ENCODE measurements at places on chromosomes 3 and 15. TPM values are rescaled to one million over a fixed set of nuclear protein-coding genes. Genes with fewer than 3 reads are reported as not detected.

GRCh38 chr3:119695480-119695879 is 7.3 kb upstream of the CFAP91 start:
- no peaks in the 10 kb centered on the region for H3K36me3 ChIP-seq
- H3K4me3 ChIP-seq: no peak overlapping the region
- no peaks in the 10 kb centered on the region for H3K4me1 ChIP-seq
- H3K27me3 ChIP-seq: no peaks in the 10 kb centered on the region
- DNase-seq: no peak

DNA sequence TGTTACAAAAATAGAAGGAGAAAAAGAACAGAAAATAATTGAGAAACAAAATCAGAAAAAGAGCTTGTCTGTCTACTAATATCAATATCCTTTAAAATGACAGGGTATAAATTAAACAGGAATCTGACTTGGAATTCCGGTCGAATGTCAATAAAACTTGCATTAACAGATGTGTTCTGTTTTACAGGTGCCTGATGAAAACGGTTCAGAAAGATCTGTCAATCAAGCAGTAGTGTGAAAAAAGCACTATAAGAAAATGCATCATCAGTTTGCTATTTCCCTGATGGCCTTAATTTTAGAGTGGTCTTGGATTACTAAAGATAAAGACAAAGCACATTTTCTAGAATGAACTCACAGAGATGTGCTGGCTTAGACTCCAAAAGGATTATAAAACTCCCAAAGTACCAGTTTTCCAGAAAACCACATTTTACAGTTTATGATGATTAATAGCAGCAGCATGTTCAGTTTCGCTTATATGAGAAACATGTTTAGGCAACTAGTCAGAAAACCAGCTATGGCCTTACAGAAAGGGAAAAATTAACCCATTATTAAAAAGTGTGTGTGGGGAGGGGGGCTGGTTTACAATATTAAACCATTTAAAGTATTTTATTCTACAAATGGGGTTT is 8.2 kb upstream of the C3orf38 start:
- H3K36me3 ChIP-seq: no peaks in the 10 kb centered on the region
- H3K27me3 ChIP-seq: no peaks in the 10 kb centered on the region

GRCh38 chr15:69780374-69780773 is 317.3 kb downstream of the TLE3 start:
- DNase-seq: no peak
- H3K4me3 ChIP-seq: no peak overlapping the region
- H3K27ac ChIP-seq: no peak overlapping the region
- H3K4me1 ChIP-seq: no peaks in the 10 kb centered on the region
- no peaks in the 10 kb centered on the region for H3K36me3 ChIP-seq

DNA sequence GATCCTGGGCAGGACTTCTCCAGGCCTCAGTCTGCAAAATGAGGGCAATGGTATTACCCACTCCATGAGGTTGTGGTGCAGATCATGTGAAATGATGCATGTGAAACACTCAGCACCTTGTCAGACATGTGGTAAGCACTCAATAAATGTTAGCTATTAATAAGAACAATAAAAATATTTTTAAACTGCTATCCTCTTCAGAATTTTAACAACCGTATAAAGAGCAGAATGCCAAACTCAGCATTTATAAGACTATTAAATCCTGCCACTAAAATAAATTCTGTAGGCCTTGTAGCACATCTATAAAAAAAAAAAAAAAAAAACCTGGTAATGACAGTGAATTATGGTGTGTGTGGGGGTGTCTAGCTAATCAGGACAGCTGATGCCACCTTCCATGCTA is 213.9 kb upstream of the UMPS start:
- DNase-seq: no peak
- H3K27ac ChIP-seq: no peak overlapping the region
- no peak overlapping the region for H3K4me3 ChIP-seq
- H3K4me1 ChIP-seq: no peaks in the 10 kb centered on the region
- no peaks in the 10 kb centered on the region for H3K36me3 ChIP-seq

DNA sequence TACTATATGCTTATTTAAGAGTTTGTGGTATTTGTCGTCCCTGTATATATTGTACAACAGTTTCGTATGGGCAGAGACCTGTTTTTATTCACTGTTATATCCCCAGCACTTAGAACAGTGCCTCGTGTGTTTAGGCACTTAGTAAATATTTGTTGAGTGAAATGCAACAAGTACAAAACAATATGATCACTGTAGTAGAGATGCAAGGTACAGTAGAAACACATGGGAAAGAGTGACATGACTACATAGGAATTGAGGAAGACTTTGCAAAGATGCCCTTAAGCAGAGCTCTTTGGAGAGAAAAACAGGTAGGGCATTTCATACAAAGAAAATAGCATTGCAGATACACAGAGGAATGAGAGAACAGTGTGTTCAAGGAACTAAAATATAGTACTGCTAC is 18.3 kb downstream of the RASA2 start:
- no peak overlapping the region for H3K27ac ChIP-seq
- no peak overlapping the region for H3K4me3 ChIP-seq
- no peaks in the 10 kb centered on the region for H3K36me3 ChIP-seq
- DNase-seq: no peak

GRCh38 chr15:50854601-50855490 is 53.6 kb upstream of the AP4E1 start:
- H3K27ac ChIP-seq: no peak overlapping the region
- no peaks in the 10 kb centered on the region for H3K36me3 ChIP-seq
- H3K4me3 ChIP-seq: no peak overlapping the region
- DNase-seq: no peak
- peaks cover 17% of the 10 kb centered on the region for H3K4me1 ChIP-seq
- H3K27me3 ChIP-seq: no peaks in the 10 kb centered on the region

GRCh38 chr3:69881051-69881450 is 118.5 kb upstream of the SAMMSON start:
- no peak overlapping the region for H3K4me3 ChIP-seq
- no peak overlapping the region for H3K27ac ChIP-seq
- H3K36me3 ChIP-seq: no peaks in the 10 kb centered on the region
- H3K27me3 ChIP-seq: no peaks in the 10 kb centered on the region
- no peaks in the 10 kb centered on the region for H3K4me1 ChIP-seq

- H3K4me3 ChIP-seq: no peak overlapping the region
- no peak overlapping the region for H3K27ac ChIP-seq
- H3K36me3 ChIP-seq: no peaks in the 10 kb centered on the region
- no peaks in the 10 kb centered on the region for H3K27me3 ChIP-seq
- no peaks in the 10 kb centered on the region for H3K4me1 ChIP-seq
- no peak for DNase-seq
These were observed 30.6 kb upstream of the GPR160 start for GRCh38 chr3:170007031-170007663.

- peak; percentile 76 for DNase-seq
- H3K4me3 ChIP-seq: no peak overlapping the region
- no peaks in the 10 kb centered on the region for H3K27me3 ChIP-seq
These were observed 30.6 kb upstream of the SLC6A6 start for GRCh38 chr3:14371573-14372474.

GRCh38 chr3:40242638-40243037 is 66.9 kb upstream of the EIF1B start:
- H3K36me3 ChIP-seq: no peaks in the 10 kb centered on the region
- DNase-seq: no peak
- no peaks in the 10 kb centered on the region for H3K27me3 ChIP-seq

DNA sequence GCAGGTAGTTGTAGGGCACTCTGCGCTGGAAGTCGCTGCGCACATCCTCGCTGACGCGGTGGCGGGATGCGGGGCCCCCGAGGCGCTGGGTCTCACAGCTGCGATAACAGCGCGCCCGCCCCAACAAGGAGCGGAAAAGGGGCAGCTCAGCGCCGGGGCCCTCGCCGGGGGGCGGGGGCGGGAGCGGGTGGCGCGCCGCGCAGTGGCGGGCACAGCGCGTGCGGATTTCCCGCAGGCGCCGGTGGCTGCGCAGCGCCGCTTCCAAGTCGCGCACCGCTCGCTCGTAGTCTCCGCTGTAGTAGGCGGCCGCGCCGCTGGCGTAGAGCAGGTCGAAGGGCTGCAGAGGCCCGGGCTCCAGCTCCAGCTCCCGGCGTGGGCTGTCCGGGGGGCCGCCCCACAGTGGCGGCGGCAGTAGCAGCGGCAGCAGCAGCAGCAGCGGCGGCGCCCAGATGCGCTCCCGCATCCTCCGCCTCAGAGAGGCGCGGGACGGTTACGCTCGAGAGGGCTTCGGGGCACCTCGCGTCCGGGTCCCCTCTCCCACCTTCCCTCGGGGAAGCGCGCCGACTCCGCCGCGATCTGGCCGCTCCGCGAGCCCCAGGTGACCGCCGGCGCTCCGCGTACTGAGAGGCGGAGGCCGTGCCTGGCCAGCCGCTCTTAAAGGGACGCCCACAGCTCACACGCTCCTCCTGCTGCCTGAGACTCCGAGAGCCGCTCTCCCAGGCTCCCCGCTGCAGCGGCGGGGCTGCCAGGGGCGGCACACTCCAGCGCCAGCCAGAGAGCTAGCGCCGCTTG is at the start of gene P3H2:
Gene P3H2, minus strand, starts transcription at position 629 of the 792 bp plus-strand sequence. Its CDS starts 166 bp downstream, at position 463.
- no peaks in the 10 kb centered on the region for H3K27me3 ChIP-seq
- peaks cover 22% of the 10 kb centered on the region for H3K4me1 ChIP-seq
- peak; percentile 94 for DNase-seq
- H3K36me3 ChIP-seq: no peaks in the 10 kb centered on the region
- H3K27ac ChIP-seq: peak within 1 kb of the TSS; percentile 89
- peak within 1 kb of the TSS; percentile 96 for H3K4me3 ChIP-seq

DNA sequence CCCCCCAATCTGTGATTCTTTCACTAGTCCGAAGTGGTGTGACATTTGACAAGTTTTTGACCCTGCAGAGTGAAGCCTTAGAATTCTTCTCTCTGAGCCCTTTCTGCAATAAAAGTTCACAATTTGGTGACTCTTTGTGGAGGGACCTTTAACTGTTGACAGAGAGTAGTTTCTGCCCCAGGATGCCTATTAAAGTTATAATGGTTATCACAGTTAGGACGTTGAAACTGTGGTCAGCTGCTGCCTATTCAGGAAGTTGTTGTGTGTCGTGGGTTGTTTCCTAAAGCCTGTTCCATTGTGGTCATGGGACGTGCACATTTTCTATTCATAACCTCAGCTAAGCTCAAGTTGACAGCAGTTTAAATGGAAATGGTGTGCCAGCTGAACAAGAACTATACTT is 274.5 kb downstream of the NEK10 start:
- H3K27me3 ChIP-seq: no peaks in the 10 kb centered on the region
- no peaks in the 10 kb centered on the region for H3K4me1 ChIP-seq
- no peak overlapping the region for H3K4me3 ChIP-seq
- H3K36me3 ChIP-seq: no peaks in the 10 kb centered on the region
- H3K27ac ChIP-seq: no peak overlapping the region

DNA sequence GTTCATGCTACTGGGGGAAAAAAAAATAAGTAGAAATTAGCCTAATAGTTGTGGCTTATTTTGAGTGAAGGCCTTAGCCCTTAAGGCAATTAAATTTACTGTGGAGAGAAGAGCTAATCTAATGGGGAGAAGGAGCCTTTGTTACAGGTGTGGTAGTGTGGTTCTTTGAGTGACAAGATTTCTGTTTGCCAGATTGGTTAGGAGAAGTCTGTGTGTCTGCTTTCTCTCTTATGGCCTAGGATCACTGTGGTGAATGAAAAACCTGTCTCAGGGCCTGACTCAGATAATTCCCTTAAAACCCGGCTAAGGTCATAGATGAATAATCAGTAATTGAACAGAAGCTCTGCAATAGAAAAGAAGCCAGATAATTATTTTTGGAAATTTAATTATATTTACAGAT is 27.0 kb downstream of the OPA1 start:
- DNase-seq: no peak
- H3K4me1 ChIP-seq: no peaks in the 10 kb centered on the region
- no peak overlapping the region for H3K27ac ChIP-seq
- H3K36me3 ChIP-seq: peaks cover 4% of the 10 kb centered on the region

DNA sequence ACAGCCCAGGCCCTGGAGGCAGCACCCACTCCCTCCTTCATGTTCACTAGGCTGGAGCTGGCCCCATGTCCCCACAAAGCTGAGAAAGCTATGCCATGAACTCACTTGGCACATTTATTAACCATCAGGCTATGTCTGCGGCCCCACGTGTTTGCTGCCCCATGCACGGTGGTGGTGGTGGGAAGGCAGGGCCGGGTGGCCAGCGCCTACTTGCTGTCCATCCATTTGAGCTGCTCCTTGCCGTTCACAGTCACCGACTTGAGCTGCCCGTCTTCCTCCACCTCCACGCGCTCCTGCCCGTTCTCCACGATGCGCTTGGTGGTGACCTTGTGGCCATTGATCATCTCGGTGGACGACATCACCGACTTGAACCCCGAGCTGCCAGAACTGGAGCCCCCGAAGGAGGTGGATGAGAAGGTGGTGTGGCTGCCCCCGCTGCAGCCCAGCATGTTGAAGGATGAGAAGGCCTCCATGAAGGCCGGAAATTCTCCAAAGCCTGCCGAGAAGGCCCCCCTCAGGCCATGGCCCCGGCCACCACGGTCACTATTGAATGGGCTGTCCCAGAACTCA is 4.3 kb downstream of the DNAJB8 start:
- no peaks in the 10 kb centered on the region for H3K4me1 ChIP-seq
- no peak for DNase-seq
- H3K36me3 ChIP-seq: no peaks in the 10 kb centered on the region
- H3K4me3 ChIP-seq: no peak overlapping the region
- H3K27me3 ChIP-seq: no peaks in the 10 kb centered on the region

DNA sequence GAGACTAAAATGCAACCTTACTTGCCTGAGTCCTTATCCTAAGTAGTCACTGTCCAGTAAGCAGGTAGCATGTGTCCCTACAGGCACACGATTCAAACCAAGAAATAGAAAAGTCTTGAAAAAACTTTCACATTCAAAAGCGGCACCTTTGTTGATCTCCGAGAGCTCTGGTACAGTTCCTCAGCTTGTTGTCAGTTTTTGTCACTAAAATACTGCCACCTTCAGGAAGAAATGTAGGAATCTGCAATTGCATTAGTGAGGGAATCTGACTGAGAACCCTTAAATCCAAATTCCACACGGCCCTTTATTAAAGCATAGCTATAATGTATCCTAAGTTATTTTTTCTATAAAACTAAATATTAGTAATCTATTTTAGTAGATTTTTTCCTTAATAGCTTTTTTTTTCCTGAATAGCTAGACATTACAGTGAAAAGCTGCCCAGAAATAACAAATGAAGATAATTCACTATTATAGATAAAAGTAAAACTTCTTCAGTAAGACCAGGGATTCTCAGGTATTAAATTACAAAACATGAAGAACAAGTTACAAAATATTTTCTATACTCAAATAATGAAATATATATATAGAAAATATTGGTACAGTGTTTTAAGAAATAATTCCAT is 44.0 kb downstream of the CCDC54 start:
- no peak overlapping the region for H3K27ac ChIP-seq
- no peaks in the 10 kb centered on the region for H3K36me3 ChIP-seq
- H3K4me3 ChIP-seq: peak overlapping the region; percentile 22
- no peaks in the 10 kb centered on the region for H3K4me1 ChIP-seq
- DNase-seq: no peak

Gene HEG1
- total RNA-seq: 50.1 TPM

Gene IL16
- total RNA-seq: 6.2 TPM

Gene ARMC8
- total RNA-seq: 75.0 TPM

Data from sigmoid colon (tissue), 7 donors.